ENCODE measurements at places on chromosomes 4 and X.

DNA sequence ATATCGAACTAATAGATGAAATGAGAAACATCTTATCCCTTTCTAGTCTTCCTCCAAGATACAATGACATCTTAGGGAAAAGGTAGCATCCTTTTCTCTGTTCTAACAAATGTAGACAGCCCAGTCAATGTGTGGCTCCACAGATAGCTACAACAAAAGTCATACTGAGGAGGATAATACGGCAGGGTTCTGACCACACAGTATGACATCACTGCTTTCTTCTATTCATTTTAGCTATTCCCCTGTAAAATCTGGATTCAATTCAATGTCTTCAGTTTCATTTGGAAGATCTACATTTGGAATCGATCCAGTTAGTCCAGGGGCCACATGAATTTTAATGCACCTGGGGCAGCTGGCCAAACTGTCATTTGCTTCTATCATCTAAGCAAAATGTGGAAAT lies 51.4 kb downstream of the ENOX2 start:
- no peak for DNase-seq

DNA sequence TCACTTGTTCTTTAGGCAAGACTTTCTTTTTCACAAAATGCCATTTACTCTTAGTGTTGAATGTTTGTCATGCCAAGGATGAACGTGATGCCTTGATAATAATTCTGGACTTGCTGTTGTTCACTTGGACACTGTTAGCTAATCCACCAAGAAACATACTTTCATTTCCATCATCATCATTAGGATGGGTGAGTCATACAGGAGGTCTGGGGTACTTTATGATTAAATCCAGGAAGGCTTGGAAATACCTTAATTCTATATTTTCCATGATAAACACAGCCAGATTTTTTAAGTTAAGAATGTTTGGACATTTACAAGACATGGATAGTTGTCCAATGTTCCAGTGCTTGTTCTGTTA lies 260.7 kb upstream of the GIMD1 start:
- DNase-seq: no peak

GRCh38 chr4:111556851-111557250 lies 588.4 kb upstream of the FAM241A start:
- no peak for DNase-seq

- no peak for DNase-seq
These were observed 51.4 kb downstream of the PTTG2 start for GRCh38 chr4:38011511-38012162.

DNA sequence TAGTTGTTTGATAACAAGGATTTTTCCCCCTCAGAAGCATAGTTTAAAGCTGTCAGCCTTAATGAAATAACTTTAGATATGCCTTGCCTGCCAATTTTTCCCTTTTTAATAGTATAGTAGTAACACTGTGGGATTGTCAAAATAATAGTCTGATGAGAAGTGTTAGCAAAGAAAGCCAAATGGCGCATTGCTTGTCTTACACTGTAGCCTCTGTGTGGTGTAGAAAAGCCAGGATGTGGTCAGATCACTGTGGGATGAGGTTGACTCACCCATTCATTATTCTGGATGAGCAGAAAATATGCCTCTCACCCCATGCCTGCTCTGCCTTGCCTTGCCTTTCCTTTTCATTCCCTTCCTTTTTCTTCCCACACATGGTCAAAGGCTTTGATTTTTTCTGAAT lies 257.8 kb upstream of the NRK start:
- peak; percentile 73 for DNase-seq

DNA sequence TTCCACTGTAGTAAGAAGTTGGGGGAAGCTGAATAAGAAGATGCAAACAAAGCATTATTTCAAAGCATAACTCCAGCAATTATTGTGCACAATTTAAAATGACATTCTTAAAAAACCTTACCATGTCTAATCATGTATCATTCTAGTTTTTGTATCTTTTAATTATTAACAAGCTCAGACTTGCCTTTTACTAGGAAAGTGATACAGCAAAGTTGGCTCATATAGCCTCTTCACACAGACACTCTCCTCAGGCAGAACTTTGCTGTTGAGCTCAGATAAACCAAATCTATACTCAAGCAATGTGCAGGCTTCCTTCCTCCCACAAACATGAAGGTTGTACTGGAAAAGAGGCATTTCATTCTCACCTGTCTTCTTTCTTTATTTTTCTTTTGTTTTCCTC lies 358.7 kb upstream of the EMCN start:
- no peak for DNase-seq

- no peak for DNase-seq
These were observed 46.3 kb upstream of the AFAP1 start for GRCh38 chr4:7985891-7986441.

DNA sequence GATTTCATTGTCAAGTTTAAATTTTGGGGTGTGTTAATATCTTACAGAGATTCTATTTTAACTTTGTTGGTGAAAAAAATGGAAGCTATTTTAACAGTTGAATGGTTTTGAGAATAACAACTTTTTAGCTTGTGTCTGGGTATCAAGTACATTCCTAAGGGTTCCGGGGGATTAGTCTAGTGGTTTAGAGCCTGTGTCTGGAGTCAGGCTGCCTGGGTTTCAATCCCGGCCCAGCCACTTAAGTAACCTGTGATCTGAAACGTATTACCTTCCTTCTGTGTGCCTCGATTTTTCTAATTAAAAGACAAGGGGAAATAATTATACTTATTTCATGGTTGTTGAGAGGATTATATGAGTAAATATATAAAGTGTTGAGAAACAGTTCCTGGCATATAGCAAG lies 288.6 kb upstream of the NR3C2 start:
- no peak for DNase-seq

GRCh38 chrX:147550217-147550616 lies 361.5 kb upstream of the FMR1 start:
- DNase-seq: no peak

DNA sequence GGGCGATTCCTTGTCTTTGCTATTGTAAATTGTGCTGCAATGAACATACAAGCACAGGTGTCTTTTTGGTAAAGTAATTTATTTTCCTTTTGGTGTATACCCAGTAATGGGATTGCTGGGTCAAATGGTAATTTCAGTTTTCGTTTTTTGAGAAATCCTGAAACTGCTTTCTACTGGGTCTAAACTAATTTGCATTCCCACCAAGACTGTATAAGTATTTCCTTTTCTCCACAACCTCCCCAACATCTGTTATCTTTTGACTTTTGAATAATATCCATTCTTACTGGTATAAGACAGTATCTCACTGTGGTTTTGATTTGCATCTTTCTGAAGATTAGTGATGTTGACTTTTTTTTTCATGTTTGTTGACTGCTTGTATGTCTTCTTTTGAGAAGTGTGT lies 2506.0 kb downstream of the PCDH7 start:
- no peak for DNase-seq

DNA sequence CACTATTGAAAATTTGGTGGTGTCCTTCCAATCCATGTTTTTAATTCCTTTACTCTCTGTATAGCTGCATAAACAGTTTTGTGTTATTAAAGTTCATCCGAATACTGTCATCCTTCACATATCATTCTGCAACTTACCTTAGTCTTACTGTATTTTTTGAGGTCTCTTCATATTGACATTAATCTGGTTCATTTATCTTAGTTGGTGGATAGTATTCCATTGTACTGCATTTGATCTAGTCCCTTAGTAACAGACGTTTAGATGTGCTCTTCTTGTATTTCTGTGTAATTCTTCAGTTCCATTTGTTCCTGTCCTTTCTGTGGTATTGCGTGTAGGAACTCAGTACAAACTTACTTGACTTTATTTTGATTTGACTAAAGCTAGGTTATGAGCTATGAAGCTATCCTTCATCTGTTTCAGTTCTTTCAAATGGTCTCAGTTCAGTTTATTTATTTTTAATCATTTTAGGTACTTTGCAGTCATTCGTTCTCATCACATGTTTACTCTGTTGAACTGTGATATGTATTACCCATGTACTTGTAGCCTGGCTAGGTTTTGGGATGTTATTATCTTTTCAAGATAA lies 41.3 kb downstream of the RAPGEF2 start:
- DNase-seq: no peak

GRCh38 chr4:139085141-139085540 lies 69.6 kb downstream of the NOCT start:
- DNase-seq: no peak

DNA sequence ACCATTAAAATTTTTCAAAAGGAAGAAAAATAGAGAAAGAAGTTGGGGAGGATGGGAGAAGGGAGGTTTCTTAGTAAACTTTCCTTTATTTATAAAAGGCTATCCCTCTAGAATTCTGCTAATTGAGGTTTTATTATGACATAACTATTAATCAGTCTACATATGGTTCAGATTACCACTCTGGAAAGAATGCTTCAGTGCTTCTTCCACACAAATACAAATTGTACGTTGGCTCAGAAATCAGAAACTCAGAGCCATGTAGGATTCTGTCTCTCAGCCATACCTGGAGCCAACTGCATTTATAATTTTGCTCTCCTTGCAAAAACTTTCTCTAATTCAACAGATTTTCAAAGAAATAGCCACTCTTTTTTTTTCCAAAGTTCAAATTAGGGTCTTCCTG lies 37.1 kb downstream of the SRPX start:
- DNase-seq: no peak

DNA sequence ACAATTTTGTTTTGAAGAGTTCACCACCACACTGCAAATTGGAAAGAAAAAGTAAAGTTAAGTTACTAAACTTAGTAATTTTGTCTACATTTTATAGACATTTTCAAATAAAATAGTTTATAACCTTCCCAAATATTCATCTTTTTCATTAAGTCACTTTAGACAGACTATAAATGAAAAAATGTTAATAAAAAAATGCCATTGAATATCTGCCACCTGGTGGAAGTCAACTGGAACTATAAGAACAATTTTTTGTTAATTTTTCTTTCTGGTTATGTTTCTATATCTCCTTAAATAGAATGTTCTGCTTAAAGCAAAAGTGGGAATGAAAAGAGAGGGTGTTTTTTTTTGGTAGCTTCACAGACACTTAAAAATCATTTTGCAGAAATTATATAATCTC lies 534.4 kb upstream of the PCDH10 start:
- no peak for DNase-seq

GRCh38 chr4:8534129-8534528 lies 46.1 kb upstream of the GPR78 start:
- no peak for DNase-seq

DNA sequence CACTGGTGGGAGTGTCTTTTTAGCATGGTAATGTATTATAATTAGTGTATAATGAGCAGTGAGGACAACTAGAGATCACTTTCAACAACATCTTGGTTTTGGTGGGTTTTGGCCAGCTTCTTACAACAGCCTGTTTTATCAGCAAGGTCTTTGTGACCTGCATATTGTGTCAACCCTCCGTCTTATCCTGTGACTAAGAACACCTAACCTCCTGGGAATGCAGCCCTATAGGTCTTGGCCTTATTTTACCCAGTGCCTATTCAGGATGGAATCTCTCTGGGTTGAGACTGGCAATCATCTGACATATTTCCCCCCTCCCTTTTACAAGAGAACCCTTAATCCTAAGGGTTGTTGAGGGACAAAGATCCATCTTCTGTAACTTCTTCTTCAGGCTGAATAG lies 21.9 kb upstream of the ADH4 start:
- DNase-seq: no peak

GRCh38 chr4:54226404-54227255 lies 2.5 kb upstream of the PDGFRA start:
- DNase-seq: no peak

DNA sequence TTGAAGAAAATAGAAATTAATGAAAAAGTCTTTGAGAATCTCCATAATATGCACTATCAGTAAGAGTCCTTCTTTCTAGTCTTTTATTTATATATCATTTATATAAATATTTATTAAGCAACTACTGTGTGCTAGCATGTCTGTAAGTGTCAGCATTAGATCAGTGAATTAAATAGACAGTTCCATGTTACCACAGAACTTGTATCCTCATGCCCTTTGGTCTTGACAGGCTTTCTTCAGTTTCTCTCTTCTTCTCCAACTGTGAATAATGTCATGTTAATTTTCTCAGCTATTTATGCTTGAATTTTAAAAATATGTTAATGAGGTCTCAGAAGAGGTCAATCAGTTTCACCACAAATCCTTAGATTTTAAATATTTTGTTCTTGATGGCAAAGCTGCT lies 389.6 kb upstream of the TRAM1L1 start:
- no peak for DNase-seq

- peak; percentile 3 for DNase-seq
These were observed 80.3 kb downstream of the GPC4 start for GRCh38 chrX:133335027-133335426.

- no peak for DNase-seq
These were observed 90.7 kb upstream of the JADE1 start for GRCh38 chr4:128718768-128719167.

DNA sequence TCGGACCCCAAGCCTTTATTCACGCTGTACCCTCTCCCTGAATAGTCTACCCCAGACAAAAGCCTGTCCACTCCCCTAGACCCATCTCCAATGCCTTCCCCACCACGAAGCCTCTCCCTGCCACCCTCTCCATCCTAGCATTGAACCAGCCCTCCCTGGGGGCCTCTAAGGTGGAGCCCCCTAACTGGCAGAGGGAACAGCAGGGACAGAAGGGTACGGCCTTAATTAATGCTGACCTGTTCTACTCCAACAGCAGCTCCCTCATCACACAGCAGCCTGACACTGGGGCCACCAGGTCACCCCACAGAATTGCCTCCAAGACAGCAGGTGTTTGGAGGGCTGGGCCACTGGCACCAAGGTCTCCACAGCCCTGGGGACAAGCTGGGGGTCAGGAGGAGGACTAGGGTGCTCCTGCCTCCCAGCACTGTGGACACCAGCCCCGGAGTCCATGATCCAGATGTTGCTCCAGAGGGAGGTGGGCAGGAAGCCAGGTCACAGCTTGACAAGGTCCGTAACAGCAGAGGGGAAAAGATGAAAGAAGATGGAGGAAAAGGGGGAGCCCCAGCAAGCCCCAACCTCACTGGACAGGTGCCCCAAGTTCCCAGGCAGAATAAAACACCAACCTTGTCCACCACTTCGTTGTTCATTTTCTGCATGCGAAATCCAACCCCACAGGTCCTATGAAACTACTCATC lies 3.7 kb downstream of the CRMP1 start:
- DNase-seq: no peak

DNA sequence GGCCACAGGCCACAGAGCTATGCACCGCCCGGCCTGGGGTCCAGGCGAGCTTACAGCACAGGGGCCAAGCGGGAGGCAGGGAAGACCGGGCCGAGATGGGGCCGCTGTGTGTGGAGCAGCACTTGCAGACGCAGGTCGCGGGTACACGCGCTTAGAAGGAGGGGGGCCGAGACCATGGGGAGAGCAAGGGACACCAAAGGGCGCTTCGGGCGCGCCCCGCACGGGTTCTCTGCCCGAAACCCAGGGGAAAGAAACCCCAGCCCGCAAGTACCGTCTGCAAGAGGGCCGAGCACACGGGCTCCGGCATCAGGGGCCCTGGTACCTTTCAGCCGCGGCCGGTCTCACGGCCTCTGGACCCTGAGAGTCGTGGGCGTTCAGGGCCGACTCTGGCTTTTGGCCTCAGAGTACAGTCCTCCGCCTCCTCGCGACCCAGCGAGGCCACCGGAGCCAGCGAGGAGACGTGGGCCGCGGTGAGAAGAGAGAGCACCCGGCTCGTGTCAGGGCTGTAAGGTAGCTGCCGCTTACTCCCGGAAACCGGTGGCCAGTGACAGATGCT lies 342 bp downstream of the EOLA2 start:
- no peak for DNase-seq

Data from skeletal muscle cell (primary cell).